ENCODE measurements at places on chromosomes 7 and 10.

- no peak for DNase-seq
Observed at GRCh38 chr10:93081834-93082233, 8.1 kb downstream of the CYP26A1 start.

DNA sequence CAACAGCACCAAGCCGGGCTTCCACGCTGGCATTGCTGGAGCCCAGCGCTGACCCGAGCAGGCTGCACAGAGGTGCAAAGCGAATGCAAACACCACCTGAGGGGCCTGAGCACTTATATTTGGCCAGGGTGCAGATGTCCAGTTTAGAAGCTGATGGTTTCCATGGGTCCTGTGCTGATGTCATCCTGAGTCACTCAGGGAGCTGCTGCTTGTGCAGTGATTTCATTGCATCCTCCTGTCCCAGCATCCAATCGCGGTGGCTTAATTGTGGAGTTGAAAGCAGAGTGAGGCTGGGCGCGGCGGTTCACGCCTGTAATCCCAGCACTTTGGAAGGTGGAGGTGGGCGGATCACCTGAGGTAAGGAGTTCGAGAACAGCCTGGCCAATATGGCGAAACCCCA, 410.2 kb upstream of the KLF6 start:
- no peak for DNase-seq

DNA sequence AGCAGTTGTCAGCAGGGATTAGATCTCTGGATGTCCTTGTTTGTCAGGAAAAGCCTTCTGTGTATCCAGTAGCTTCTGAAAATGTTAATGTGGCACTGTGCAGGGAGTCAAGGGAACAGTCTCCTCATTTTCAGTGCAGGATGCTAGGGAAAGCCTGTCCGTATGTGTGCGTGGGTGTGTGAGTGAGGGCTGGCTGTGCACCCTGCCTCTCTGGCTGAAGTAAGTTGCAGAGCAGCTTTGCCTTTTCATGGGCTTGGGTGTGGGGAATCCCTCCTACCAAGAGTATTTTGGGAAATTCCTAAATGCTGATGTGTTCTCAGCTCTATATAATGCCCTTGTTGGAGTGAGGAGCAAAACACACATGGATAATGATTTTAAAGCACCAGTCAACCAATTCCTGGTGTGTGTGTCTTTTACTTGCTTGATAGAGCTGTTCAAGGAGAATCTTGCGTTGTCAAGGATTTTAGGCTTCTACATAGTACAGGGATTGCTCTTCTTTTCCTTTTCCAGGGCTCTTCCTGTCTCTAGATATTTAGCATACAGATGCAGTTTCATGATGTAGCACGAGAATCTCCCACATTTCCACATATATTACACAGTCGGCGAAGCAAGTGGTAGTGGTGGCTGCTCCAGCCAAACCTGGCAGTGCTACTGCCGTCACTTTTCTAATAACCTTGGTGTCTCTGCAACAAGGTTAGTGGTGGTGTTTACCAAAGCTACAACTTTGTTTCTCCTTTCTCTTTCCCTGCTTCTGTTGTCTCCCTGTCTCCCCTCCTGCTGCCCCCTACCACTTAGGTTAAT, 92.8 kb downstream of the MCU start:
- DNase-seq = no peak

GRCh38 chr7:91292506-91292905, 28.3 kb downstream of the FZD1 start:
- no peak for DNase-seq

GRCh38 chr10:34273340-34273739, 541.8 kb downstream of the PARD3 start:
- no peak for DNase-seq

DNA sequence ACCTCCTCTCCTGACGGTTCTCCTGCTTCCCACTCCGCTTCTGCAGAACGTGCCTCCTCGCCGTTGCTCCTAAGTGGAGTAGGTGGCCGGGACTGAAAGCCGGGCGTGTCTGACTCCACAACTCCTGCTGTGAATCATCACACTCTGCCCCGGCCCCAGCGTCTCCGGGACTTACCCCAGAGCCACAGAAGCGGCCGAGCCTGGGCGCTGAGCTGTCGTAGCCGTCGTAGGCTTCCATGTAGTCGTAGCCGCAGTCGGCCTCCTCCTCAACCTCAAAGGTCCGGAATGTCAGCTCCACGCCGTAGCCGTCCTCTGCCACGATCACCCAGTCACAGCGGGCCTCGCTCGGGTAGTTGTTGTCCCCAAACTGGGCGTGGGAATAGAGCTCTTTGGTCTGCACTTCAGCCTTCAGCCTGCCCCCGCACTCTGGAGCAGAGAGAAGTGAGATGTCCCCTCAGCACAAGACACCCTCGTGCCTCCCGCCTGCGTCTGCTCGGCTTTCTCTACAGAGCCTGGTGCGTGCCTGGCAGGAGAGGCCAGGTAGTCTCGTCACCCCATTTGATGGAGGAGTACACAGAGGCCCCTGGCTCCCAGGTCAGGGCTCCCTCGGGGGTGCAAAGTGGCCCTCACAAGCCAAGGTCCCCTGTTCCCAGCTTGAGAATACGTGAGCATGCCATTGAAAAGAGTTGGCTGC, 11.2 kb upstream of the OPALIN start:
- no peak for DNase-seq

- no peak for DNase-seq
Observed at GRCh38 chr7:1741751-1742554, 71.9 kb downstream of the ELFN1 start.
